ENCODE measurements at places on chromosomes 1 and 21.

- DNase-seq = no peak
These were observed 26.2 kb upstream of the GPR88 start for GRCh38 chr1:100511773-100512172.

DNA sequence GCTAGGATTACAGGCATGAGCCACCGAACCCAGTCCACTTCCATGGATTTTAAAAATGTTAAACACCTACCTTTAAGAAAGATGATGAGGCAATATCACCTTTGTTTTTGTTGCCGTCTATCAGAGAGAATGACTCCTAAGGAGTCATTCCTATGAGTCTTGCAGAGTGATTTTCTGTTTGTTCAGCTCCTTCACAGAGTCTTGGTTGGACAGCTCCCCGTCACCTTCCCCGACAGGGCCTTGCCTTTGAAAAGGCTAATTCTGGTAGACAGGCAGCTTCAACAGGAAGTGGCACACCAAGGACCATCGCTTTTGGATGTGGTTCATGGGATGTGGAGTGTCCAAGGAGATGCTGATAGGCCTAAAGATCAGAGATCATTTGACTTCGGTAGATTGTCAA, 17.5 kb downstream of the ZBTB18 start:
- DNase-seq = no peak

DNA sequence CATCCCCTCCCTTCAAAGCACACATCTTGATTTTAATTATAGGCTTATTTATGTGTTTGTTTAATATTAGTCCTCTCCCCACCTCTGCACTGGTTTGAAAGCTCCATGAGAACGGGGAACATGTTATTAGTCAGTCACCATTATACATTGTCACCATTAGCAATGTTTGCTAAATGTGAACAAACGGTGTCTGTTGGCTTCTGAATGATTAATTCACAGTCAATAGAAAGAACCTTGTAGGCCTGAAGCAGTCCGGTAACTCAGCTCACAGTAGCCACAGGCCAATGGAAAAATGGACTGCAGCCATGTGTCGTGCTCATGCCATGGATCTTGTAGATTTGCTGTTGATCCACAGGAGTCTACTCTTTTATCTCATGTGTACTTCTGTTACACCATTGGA, 49.7 kb upstream of the NHLH2 start:
- DNase-seq = no peak

DNA sequence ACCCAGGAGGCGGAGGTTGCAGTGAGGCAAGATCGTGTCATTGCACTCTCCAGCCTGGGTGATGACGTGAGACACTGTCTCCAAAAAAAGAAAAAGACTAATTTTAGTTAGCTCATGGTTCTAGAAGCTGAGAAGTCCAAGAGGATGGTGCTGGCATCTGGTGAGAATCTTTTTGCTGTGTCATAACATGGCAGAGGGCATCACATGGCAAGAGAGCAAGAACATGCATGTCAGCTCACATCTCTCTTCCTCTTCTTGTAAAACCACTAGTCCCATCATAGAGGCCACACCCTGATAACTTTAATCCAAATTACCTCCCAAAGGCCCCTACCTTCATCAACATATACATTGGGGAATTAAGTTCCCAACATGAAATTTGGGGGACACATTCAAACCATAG, 13.8 kb upstream of the CNN3 start:
- no peak for DNase-seq

DNA sequence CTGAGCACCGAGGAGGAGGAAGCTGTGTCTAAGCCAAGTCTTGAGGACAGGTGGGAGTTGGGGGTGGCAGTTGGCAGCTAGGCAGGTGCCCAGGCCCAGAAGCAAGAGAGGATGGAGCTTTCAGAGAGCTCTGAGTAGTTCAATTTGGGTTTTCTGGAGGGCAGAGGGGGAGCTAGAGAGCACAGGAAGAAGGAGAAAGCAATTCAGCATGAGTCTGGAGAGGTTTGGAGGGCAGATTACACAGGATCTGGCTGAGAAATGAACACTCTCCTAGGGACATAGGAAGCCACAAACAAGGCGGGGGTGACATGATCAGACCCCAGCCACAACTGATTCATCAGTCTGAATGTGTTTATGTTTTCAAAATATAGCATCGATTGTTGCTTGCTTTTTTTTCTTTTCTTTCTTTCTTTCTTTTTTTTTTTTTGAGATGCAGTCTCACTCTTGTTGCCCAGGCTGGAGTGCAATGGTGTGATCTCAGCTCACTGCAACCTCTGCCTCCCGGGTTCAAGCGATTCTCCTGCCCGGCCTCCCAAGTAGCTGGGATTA, 23.8 kb downstream of the PTPRF start:
- DNase-seq = peak; percentile 68

DNA sequence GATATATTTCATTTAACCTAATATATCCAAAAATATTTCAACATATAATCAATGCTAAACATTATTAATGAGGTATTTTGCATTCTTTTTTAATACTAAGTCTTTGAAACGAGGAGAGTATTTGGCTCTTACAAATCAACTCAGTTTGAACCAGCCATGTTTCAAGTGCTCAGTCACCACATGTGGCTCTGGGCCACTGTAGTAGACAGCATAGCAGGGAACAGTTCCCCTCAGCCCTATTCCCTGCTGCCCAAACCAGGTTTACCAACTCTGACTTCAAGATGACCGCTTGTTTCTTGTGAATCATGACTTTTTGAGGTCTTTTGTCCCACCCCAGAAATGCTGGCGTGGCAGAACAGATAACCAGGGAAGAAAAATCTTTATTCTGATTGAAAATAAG, 5.7 kb downstream of the ZNF672 start:
- no peak for DNase-seq

DNA sequence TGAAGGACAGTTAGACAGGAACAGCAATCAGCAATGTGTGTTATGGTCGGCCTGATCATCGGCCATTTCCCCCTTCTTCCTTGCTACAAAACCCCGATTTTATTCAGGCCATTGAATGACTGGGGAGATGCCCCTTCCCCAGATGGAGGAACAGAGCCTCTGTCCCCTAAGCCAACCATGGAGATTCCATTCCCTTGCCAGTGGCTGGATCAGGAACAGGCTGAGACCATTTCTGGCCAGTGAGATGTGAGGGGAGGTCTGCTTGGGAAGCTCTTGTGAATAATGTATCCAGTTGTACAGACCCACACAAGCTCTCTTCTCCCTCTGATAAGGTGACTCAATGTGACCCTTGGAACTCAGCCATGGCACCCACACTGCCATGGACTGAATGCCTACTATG, 7.7 kb downstream of the CSRP1 start:
- DNase-seq = peak; percentile 18

DNA sequence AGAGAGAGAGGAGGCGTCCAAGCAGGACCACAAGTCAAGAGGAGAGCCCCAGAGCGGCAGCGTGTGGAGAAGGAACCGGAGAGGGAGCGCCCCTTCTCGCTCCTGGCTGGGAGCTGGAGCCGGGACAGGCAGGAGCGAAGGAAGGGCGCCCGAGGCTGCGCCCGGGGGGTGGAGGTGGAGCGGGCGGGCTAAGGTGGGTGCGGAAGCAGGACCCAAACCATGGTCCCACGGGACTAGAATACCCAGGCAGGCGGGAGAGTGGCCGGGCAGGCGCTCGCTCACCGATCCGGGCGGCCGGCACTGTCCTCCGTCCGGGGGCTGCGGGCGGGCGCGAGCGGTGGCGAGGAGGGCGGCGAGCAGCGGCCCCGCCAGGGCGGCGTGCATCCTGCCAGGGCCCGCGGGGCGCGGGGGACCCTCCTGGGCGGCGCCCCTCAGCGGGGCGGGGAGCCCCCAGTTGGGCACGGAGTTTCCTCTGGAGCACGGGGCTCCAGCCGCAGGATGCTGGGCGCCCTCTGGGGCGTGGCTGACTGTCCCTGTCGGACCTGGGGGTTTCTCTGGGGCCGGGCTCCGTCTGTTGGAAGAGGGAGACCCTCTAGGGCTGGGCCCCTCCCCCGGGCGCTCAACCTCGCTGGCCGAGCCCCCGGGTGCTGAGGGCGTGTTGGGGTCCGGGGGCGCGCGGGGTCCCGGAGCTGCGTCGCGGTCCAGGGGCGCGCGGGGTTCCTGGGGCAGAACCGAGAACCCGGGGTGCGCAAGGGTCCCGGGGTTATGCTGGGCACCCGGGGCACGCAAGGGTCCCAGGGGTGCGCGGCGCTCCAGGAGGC, 569 bp downstream of the TRABD2B start:
- no peak for DNase-seq

DNA sequence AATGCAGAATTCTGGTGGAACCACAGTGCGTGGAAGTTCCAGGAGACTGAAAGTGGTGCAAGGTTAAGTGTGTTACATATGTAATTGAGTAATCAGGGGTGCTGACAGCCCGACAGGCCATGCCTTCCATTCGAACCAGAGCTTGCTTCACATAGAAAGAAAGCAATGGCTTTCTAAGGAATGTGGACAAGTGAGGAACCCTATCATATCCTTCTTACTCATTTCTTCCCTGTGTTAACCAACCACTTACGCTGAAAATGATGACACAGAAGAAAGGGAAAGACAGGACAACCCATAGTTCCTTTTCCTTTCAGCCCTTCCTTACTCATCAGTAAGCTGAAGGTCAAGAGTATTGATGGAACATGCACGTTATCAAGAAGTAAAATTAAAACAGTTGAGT, 48.1 kb upstream of the KCNA3 start:
- DNase-seq = no peak

GRCh38 chr1:86812286-86812685, 101.6 kb downstream of the SELENOF start:
- no peak for DNase-seq

GRCh38 chr1:173733912-173734311, 19.1 kb downstream of the KLHL20 start:
- no peak for DNase-seq

GRCh38 chr1:24501371-24502064, 1.1 kb upstream of the RCAN3 start:
- DNase-seq = peak; percentile 13

- no peak for DNase-seq
These were observed 4.8 kb downstream of the RUNX3 start for GRCh38 chr1:24925082-24925779.

GRCh38 chr1:18953731-18954231, 2.7 kb downstream of the IFFO2 start:
- DNase-seq = no peak

- no peak for DNase-seq
These were observed 565 bp downstream of the TFF1 start for GRCh38 chr21:42365770-42366169.

DNA sequence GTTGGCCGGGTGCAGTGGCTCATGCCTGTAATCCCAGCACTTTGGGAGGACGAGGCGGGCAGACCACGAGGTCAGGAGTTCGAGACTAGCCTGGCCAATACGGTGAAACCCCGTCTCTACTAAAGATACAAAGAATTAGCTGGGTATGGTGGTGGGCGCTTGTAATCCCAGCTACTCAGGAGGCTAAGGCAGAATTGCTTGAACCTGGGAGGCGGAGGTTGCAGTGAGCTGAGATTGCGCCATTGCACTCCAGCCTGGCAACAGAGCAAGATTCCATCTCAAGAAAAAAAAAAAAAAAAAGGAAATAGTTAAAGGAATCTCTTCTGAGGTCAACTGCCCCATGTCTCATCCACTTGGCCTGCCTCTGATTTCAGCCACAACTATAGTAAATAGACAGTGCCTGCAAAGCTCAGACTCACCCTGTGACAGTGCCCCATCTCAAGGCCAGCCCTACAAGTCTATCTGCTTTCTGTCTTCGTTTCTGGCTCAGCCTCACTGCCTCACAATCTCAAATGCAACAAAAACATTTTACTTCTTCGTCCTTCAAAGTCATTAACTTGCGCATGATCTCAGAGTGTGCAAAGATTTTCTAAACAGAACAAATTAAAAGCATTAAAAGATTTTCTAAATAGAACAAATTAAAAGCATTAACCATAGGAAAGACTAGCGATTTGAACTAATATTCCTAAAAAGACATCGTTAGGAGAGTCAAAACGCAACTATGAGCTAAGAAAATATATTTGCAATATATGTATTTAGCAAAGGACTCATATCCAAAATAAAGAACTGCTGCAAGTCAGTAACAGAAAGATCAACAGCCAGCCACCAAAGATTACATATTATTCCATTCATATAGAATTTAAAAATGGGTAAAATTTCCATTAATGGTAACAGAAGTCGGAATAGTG, 65.0 kb upstream of the PRDX6 start:
- DNase-seq = no peak

DNA sequence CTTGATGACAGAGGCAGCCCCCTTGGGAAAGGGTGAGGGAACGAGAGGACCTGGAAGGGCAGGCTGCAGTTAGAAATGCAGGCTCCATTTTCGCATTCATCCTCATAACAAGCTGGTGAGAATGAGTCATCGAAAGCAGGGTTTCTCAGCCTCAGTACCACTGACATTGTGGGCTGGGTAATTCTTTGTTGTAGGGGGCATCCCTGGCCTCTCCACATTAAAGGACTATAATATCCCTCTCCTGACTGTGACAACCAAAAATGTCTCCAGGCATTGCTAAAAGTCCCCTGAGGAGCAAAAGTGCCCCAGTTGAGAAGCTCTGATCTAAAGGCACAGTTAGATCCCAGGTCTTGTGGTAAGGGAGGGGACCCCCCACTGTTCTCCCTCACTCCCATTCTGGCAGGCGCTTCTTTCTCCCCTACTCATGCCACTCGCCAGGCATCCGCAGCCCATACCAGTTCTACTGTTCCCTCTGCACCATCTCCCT, 20.4 kb downstream of the KCNN3 start:
- no peak for DNase-seq

GRCh38 chr1:119953266-119953998, 57.1 kb upstream of the ADAM30 start:
- DNase-seq = no peak

GRCh38 chr1:50570066-50570468, 146.8 kb upstream of the DMRTA2 start:
- DNase-seq = no peak

DNA sequence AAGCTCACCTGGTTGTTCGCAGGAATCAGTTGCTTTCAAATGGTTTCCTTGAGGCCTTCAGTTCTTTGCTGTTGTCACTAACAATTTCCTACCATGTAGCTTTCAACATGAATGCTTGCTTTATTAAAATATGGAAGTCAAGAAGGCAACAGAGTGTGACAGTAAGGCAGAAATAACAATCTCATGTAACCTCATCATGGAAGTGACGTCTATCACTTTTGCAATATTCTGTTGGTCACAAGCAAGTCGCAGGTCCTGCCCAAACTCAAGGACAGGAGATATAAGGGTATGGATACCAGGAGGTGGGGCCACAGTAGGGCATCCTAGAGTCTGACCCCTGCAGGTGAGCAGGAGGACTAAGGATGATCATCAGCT, 296.8 kb upstream of the ZP4 start:
- DNase-seq = no peak

DNA sequence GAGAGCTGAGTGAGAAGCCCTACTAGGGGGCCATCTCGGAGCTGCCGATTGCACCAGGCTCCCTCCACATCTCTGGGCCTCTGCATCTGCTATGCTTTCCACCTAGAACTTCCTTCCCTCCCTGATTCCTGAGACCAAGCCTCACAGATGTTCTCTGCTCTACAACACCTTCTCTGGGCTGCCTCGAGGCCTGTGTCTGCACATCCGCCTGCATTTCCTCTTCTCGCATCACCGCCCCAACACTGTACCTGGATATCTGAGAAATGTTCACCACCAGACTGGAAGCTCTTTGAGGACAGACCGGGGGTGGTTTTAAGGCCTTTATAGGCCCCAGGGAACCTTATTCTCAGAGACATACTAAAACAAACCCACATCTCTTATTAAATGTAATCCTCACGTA, 20.7 kb downstream of the CTNNBIP1 start:
- no peak for DNase-seq

- DNase-seq = no peak
These were observed 178.9 kb downstream of the MIS18A start for GRCh38 chr21:32099812-32100416.

- DNase-seq = no peak
These were observed 78.5 kb downstream of the GALNT2 start for GRCh38 chr1:230145505-230145899.

GRCh38 chr1:212514056-212514614, 81.4 kb downstream of the NENF start:
- peak; percentile 70 for DNase-seq

- no peak for DNase-seq
These were observed 32.3 kb downstream of the INKA2 start for GRCh38 chr1:111706921-111707320.
